ENCODE measurements at places on chromosomes 3 and 15.
A peak's percentile ranks its signal among the peaks of the same experiment; 100 is the strongest.

DNA sequence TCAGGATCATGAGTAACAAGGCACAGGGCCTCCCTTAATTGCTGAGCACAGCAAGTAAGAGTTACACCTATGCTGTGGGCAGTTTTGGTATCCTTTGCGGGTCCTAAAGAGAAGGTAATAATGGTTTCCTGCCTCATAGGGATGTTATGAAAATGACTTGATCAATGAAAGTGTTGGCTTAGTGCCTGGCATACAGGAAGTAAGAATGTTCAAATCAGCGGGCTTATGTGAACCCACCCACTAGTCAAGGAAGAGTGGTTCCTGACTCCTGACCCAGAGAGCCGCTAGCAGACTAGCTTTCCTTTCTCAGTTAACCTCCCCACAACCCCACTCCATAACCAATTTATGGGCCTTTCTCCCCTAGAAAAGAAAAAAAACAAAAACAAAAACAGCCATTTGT lies 5.2 kb upstream of the ADAMTS9 start:
- DNase-seq = no peak

DNA sequence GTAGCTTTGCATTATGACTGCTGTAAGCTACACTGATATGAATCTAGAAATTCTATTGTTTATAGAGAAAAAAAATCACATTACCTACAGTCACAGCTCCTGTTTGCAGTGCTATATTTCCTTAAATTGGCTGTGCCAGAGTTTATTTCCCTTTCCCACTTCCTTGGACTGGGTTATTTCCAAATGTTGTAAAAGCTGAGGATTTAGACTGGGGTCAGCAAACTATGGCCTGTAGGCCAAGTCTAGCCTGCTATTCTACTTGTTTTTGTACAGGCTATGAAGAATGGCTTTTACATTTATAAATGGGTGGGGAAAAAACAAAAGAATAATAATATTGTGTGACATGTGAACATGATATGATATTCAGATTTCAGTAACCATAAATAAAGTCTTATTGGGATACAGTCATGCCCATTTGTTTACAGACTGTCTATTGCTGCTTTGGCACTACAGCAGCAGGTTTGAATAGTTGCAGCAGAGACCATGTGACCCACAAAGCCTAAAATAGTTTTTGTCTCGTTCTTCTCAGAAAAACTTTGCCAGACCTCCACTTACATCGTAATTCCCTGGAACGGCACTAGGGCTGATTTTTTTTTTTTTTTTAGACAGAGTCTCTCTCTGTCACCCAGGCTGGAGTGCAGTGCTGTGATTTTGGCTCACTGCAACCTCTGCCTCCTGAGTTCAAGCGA lies 7.8 kb downstream of the GLDN start:
- DNase-seq = no peak

DNA sequence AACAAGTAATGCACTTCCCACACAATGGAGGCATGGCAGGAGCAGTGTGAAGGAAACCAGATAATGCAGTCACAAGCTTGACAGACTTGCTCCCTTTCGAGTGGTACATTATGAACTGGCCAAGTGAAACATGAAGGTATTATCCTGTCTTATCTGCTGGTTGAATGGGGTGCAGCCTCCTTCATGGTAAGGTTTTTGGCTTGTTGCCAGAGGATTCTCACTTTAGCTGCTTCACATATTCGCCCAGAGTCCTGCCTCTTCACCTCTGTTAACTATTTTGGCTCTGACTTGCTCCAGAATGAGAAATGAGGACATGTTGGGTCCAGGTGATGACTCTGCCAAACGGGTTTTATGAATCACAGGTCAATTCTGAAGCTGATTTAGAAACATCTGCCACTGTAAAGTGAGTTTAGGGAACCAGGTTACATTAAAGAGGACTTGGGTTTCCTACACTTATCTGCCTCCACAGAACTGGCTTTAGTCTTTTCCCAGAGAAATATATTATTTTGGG lies 19.5 kb upstream of the CCDC39 start:
- DNase-seq = no peak

DNA sequence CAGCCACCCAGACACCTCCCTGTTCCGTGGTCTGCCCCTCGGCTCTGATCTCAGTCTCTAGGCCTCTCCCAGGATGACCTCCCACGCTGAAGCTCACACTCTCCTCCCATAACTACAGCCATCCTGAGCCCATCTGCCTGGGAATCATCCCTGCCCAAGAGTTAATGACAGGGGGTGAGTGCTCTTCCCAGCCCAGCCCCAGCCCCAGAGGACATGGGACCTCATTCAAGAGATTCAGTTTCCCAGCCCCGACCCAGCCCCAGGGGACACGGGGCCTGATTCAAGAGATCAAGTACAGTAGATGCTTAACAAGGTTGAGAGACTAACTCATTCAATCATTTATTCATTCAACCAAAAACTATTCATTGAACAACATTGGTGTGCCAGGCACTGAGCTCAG lies 272.0 kb downstream of the XXYLT1 start:
- DNase-seq = no peak

DNA sequence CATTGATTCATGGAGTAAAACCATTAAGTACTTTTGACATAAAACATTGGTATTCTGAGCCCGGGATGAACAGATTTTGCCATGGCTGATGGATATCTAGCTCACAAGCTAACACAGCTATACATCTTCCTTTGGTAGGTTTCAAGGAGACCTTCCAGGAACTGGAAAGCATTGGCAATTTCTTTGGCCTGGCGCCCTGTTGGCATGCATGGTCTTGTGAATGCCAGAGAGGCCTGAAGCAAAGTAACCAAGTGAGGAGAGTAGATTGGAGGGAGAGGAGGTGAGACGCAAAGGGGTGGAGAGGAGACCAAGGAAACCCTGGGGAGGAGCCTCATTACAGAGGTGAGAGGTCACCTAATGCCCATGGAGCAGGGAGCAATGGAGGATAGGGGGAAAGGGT lies 67.2 kb downstream of the SQOR start:
- DNase-seq = no peak

GRCh38 chr3:178750639-178751300 lies 214.5 kb downstream of the KCNMB2 start:
- no peak for DNase-seq

DNA sequence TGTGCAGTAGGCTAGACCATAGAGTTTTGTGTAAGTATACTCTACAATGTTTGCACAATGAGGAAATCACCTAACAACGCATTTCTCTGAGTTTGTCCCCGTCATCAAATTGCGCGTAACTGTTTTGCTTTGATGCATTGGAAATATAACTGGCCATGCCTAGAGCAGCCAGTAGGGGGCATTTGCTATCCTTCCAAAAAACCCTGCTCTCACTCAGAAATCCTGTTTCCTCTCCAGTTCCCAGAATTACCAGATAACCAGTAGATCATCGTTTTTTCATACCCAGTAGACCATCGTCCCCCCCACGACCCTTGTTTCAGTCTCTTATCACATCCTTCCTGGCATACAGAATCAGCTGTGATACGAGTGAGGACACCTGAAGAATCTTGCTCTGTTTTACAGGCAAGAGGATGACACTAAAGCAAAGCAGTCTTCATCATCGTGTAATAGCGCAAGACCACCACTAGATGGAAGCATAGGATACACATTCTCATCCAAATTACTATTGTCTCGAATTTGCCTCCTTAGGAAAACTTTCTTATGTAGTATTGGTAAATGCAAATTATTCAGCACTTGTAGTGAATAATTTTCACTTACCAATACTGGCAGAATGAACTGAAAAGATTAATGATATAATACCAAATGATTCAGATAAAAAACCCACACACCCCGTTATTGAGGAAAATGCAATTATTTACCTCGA lies 4.4 kb upstream of the GABRR3 start:
- DNase-seq = peak; percentile 65

GRCh38 chr15:88661041-88661700 lies 22.4 kb downstream of the ISG20 start:
- no peak for DNase-seq

- no peak for DNase-seq
Measured at GRCh38 chr3:126934991-126935390, 47.9 kb upstream of the PLXNA1 start.

- DNase-seq = no peak
Measured at GRCh38 chr3:11588338-11588737, 55.4 kb downstream of the VGLL4 start.

- peak; percentile 95 for DNase-seq
Measured at GRCh38 chr3:11770477-11771391, 76.0 kb downstream of the TAMM41 start.

- no peak for DNase-seq
Measured at GRCh38 chr15:97014001-97014400, 683.5 kb downstream of the NR2F2 start.

GRCh38 chr3:184440151-184440550 lies 60.3 kb downstream of the CHRD start:
- no peak for DNase-seq

GRCh38 chr3:171557173-171557572 lies 97.0 kb upstream of the TNIK start:
- DNase-seq = no peak

- DNase-seq = no peak
Measured at GRCh38 chr15:30997270-30997669, 5.8 kb upstream of the MTMR10 start.

DNA sequence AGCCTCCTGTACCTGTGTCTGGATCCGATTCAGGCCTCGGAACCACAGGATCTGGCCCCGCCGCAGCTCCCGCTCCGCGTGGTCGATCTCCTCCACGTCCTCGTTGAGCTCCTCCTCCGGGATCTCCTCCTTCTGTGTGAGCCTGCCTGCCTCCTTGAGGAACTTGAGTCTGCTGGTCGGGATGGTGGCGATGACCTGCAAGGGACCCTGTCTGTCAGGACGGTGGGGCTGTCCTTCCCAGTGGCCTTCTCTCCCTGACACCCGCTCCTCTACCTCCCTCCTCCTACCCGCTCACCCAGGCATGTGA lies 17.2 kb upstream of the SEC13 start:
- DNase-seq = no peak

- DNase-seq = no peak
Measured at GRCh38 chr15:29636921-29637320, 185.3 kb downstream of the TJP1 start.

GRCh38 chr3:160103397-160103796 lies 114.8 kb downstream of the IL12A start:
- DNase-seq = no peak

GRCh38 chr3:24004171-24004938 lies 59.3 kb downstream of the NR1D2 start:
- DNase-seq = no peak

DNA sequence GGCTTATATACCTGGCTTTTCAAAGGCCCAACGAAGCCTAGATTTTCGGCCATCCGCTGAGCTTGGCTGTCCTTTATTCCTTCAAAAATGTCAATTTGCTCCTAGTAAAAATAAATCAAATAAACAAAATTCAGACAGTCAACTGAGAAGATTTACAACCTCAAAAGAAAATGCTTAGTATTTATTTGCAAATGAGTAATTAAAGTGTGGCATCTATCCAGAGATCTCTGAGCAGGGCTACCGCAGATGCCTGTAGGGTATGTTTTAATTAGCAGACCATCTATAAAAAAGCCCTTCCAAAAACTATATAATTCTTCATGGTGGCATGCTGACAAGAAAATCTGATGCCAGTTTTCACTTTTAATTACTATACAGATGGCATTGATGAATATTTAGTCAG lies 136.2 kb downstream of the SUCLG2 start:
- DNase-seq = no peak

DNA sequence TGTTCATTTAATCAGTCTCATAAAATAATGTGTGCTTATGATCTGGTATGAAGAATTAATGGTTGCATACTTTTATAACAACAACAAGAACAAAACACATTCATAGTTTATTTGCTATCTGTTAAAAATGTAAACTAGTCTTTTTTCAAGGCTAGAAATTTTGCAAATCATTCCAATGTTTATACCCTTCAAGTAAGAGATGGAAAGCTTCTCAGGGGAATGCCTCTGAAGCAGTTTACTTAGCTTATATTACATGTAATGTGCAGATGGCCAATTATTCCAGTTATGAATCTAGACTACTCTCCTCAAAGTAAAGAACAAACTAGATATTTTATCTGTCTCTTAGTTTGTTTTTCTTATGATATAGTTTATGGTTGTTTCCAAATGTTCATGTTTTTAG lies 575.4 kb downstream of the NAALADL2 start:
- DNase-seq = no peak
